ENCODE measurements at places on chromosomes 3 and 15. TPM values are rescaled to one million over a fixed set of nuclear protein-coding genes. Genes with fewer than 3 reads are reported as not detected.

RETNLB gene
- total RNA-seq, result not detected

THSD4 gene
- total RNA-seq, result not detected

TGM4 gene
- total RNA-seq, result not detected

TP63 gene
- 1.2 TPM for total RNA-seq

SCN11A gene
- 0.24 TPM for total RNA-seq

CP gene
- not detected for total RNA-seq

IL1RAP gene
- 11.5 TPM for total RNA-seq

GP5 gene
- total RNA-seq, result 0.22 TPM

IQCF5 gene
- not detected for total RNA-seq

LEO1 gene
- 19.1 TPM for total RNA-seq

A4GNT gene
- total RNA-seq, result not detected

TP53BP1 gene
- total RNA-seq, result 88.4 TPM

NOP10 gene
- 68.2 TPM for total RNA-seq

NEK10 gene
- total RNA-seq, result 0.49 TPM

FANCD2OS gene
- total RNA-seq, result not detected

PLA2G4E gene
- total RNA-seq, result not detected

TICRR gene
- total RNA-seq, result not detected

EBLN2 gene
- 10.2 TPM for total RNA-seq
